ELF-1 (cell line): ENCODE measurements at places on chromosomes 4 and X.
A peak's percentile ranks its signal among the peaks of the same experiment; 100 is the strongest.

DNA sequence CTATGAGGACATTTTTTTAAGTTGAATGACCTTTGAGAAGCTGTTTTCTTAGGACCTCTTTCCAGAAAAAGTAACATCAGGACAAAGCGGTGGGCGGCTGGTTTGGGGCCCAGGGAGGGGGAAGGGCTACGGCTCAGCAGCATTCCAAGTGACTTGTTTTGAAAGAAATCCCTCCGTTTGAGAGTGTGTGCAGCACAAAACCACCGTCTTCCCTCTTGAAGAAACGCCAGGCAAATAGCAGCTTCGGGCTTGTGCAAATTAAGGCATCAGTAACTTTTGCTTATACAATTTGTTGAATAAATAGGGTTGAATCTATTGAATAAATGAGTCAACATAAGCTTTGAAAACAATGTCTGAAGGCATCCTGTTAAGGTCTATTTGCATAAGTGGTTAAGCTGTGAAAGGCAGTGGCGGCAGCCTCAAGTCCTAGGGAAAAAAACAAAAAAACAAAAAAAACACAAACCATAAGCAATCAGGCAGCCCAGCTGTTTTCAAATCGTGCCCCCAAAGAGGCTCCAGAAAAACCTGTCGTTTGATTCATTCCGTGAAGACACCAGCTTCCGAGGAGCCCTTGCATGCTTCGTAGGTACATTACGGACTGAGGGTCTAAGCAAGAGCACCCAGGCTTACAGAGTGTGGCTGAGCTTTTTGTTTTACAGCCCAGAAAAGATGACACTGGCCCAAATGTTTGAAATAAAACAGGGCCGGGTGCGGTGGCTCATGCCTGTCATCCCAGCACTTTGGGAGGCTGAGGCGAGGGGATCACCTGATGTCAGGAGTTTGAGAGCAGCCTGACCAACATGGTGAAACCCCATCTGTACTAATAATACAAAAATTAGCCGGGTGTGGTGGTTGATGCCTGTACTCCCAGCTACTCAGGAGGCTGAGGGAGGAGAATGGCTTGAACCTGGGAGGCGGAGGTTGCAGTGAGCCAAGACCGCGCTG, 103.7 kb downstream of the CRLF2 start:
- peak; percentile 79 for DNase-seq

DNA sequence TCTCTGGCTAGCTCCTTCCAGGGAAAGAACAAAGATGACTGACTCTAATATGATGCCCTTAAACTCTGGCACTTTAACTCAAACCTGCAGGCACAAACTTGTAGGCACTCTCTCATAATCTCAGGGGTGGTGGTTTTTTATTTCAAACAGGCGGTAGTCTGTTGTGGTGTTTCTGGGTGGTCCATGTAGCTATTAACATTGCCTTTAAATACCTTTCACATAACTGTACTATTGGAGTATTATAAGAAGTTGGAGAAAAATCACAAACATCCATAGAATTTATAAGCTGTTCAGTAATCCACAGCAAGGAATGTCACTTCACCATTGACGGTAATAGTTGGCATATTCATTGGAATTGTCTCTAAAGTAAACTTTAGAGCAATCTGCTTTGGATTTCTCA, 204.2 kb upstream of the PDE5A start:
- DNase-seq: no peak

- no peak for DNase-seq
These were observed 221.8 kb downstream of the ASMT start for GRCh38 chrX:1836683-1837082.

GRCh38 chr4:12672303-12672702, 811.8 kb downstream of the RAB28 start:
- DNase-seq: no peak

DNA sequence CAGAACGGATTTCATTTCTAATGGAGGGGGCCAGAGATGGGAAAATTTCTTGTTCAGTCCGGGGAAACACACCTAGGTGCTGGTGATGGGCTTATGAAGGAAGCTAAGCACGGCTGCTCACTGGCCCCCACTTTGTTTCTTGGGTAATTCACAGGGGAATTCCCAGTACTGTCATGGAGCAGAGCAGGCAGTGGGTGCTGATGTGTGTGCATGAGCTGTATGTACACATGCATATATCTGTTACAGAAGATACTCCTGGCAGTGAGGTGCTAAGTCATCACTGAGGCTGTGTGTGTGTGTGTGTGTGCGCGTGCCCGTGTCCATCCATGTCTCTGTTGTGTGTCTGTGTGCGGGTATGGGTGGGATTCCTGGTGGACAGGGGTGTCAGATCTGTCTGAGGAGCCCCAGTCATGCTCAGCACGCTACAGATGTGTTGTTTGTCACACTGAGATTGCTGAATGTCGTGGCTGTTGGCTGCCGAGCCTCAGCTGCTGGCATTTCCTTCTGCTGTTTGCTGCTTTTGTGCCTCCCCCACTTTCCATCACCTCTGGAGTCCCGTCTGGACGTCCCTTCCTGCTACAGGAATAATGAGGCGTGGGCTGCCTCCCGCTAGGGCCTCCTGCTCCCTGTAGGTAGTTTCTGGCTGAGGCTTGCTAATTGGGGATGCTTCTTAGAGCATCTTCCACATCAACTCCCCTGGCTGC, 53.3 kb downstream of the JADE1 start:
- no peak for DNase-seq

- no peak for DNase-seq
These were observed 38.4 kb upstream of the CLNK start for GRCh38 chr4:10722957-10723356.
